ENCODE measurements at places on chromosomes 4 and X. TPM values are rescaled to one million over a fixed set of nuclear protein-coding genes. Genes with fewer than 3 reads are reported as not detected.

The IL3RA gene
- total RNA-seq = not detected

The TMEM271 gene
- total RNA-seq = not detected

The TBX22 gene
- 0.27 TPM for total RNA-seq

The POLN gene
- 5.9 TPM for total RNA-seq

The BEND2 gene
- total RNA-seq = not detected

The STS gene
- total RNA-seq = 7.8 TPM

The ALB gene
- 13.8 TPM for total RNA-seq

The CFAP47 gene
- total RNA-seq = 1.5 TPM

The SSX4B gene
- total RNA-seq = not detected

The PAGE5 gene
- total RNA-seq = not detected

The ZNF182 gene
- total RNA-seq = 11.0 TPM

GRCh38 chr4:4693258-4693657 lies 151.4 kb upstream of the STX18 start:
- H3K27me3 ChIP-seq = no peaks in the 10 kb centered on the region
- no peak overlapping the region for H3K4me3 ChIP-seq
- H3K36me3 ChIP-seq = peaks cover 1% of the 10 kb centered on the region
- DNase-seq = no peak

DNA sequence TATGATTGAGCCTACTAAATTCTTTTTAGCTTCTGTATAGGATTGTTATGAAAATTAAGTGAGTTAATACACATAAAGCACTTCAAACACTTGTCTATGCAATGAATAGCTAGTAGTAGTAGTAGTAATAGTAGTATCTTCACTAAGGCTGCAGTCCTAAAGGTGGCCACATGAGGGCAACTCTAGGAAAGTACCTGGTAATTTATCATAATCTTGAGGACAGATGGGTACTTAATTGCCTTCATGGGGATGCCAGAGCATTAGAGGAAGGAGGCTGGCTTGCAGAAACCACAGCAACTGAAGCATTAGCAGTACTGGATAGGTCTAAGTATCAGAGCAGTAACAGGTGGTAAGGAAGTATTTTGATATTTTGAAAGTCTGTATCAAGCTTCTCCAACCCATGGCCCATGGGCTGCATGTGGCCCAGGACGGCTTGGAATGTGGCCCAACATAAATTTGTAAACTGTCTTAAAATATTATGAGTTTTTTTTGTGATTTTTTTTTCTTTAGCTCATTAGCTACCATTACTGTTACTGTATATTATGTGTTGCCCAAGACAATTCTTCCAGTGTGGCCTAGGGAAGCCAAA lies 17.3 kb downstream of the NIPAL1 start:
- H3K27me3 ChIP-seq = no peaks in the 10 kb centered on the region
- H3K27ac ChIP-seq = peak overlapping the region; percentile 54
- DNase-seq = no peak
- H3K4me3 ChIP-seq = no peak overlapping the region
- peaks cover 30% of the 10 kb centered on the region for H3K4me1 ChIP-seq

- no peak overlapping the region for H3K27ac ChIP-seq
- DNase-seq = no peak
- no peak overlapping the region for H3K4me3 ChIP-seq
- H3K36me3 ChIP-seq = no peaks in the 10 kb centered on the region
- H3K4me1 ChIP-seq = peaks cover 2% of the 10 kb centered on the region
Measured at GRCh38 chr4:152028131-152028530, 267.3 kb upstream of the GATB start.

DNA sequence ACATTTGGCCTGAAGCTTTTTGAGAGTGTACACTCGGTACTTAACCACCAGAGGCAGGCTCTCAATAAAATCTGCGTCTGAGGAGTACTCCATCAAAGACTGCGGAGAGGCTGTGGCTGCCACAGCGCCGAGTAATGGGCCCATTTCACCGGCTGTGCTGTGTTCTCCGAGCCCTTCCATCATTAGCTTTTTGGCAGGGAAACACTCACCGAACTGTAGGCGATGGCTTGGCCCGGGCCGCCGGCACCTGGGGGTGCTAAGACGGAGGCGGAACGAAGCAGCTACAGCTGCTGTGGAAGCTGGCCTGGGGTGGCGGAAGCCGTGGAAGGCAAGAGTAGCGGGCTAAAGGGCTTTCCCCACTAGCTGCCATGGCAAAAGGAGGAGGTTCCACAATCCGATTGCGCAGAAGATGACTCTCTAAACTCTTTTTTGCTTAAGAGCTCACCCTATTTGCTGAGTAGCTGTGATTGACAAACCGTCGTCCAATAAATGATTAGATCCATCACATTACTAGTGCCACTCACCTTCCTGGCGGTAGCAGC lies 48.5 kb upstream of the PABPC1L2A start:
- H3K4me3 ChIP-seq = peak overlapping the region; percentile 73
- peaks cover 3% of the 10 kb centered on the region for H3K36me3 ChIP-seq
- no peak for DNase-seq
- no peak overlapping the region for H3K27ac ChIP-seq
- H3K27me3 ChIP-seq = no peaks in the 10 kb centered on the region

DNA sequence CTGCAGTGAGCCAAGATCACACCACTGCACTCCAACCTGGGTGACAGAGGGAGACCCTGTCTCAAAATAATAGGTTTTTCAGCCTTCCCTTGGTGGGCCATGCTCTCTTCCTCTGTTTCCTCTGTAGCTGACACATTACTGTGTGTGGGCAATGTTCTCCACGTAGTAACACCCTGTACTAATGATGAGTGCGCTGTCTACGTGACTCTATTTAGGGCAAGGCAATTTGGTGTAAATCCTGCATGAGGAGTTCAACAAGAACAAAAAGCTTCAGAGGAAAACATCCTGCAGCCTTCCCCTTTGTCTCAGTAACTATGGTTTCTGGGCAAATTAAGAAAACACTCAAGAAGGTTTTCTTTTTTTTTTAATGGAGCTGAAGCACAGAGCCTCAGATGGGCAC lies 24.4 kb upstream of the JAKMIP1 start:
- no peak for DNase-seq
- no peaks in the 10 kb centered on the region for H3K36me3 ChIP-seq
- H3K27me3 ChIP-seq = peaks cover 41% of the 10 kb centered on the region
- H3K27ac ChIP-seq = no peak overlapping the region
- no peak overlapping the region for H3K4me3 ChIP-seq
- H3K4me1 ChIP-seq = peaks cover 3% of the 10 kb centered on the region

DNA sequence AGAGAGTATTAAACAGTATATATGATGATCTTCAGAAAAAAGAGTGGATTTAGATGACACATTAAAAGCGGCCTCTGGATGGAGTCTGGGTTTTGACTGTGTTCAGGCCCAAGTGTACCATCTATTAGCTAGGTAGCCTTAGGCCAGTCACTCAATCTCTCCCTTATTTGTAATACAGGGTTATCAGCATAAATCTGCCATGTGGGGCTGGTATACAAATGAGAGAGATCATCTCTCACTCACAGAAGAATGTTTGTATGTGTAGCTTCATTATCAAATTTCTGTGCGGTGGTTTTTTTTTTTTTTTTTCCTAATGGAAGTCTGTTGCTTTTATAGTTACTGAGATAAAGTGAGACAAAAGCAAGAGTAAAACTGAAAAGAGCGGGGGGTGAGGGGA lies 12.7 kb downstream of the SLC2A9 start:
- H3K4me1 ChIP-seq = peaks cover 14% of the 10 kb centered on the region
- H3K27me3 ChIP-seq = no peaks in the 10 kb centered on the region
- no peak for DNase-seq
- H3K27ac ChIP-seq = no peak overlapping the region

DNA sequence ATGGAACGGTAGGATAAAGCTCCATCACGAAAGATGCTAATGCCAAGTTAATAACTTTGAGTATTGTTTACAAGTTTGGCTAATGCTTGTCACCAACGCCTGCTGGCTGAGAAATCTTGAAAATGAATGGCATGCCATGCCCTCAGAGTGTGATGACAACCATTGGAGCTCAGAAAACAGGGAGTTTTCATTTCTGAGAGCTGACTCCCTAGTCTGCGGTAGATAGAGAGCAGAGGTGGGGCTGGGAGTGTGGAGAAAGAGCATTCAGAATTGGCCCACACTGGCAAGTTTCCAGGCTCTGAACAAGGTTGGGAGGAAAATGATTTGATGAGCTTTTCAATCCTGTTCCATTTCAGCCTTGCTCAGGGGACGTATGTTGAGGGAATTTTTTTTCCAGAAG lies 183.9 kb downstream of the CPEB2 start:
- H3K4me3 ChIP-seq = no peak overlapping the region
- DNase-seq = no peak
- no peak overlapping the region for H3K27ac ChIP-seq
- H3K4me1 ChIP-seq = no peaks in the 10 kb centered on the region
- no peaks in the 10 kb centered on the region for H3K36me3 ChIP-seq

DNA sequence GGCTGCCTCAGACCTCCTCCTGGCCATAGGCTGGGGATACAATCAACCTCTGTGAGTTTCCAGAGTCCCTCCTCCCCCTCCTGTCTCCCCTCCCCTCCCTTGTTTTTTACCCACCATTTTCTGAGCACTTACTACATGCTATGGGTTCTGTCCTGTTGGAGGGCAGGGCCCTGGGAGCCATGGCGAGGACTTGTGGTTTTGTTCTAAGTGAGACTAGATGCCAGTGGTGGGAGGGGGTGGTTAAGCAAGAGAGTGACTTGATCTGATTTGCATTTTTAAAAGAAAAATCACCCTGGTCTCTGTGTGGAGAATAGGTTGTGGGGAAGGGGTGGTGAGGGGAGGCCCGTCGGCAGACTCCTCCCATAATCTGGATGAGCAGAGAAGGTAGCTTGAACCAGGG lies 39.5 kb downstream of the EFNB1 start:
- H3K27me3 ChIP-seq = peaks cover 4% of the 10 kb centered on the region
- H3K36me3 ChIP-seq = no peaks in the 10 kb centered on the region
- no peak overlapping the region for H3K27ac ChIP-seq
- peaks cover 9% of the 10 kb centered on the region for H3K4me1 ChIP-seq

- H3K27me3 ChIP-seq = no peaks in the 10 kb centered on the region
- DNase-seq = no peak
- no peak overlapping the region for H3K27ac ChIP-seq
- no peaks in the 10 kb centered on the region for H3K36me3 ChIP-seq
- H3K4me3 ChIP-seq = no peak overlapping the region
Measured at GRCh38 chrX:136708348-136708747, 60.4 kb downstream of the CD40LG start.

DNA sequence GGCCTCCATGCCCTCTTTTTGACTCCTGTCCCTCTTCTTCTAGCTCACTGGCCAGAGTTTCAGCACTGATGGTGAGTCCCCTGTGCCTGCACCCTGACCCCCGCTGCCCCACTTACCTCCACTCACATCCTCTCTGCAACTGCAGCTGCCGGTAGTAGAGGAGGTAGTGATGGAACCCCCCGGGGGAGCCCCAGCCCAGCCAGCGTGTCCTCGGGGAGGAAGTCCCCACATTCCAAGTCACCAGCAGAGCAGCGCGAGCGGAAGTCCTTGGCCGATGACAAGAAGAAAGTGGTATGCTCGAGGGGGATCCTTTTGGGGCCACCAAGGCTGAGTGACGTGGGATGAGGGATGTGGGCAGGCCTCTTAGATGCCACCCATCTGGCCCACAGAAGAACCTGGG lies 5.8 kb downstream of the ARAF start:
- no peak overlapping the region for H3K4me3 ChIP-seq
- H3K27me3 ChIP-seq = no peaks in the 10 kb centered on the region
- DNase-seq = no peak

- H3K36me3 ChIP-seq = no peaks in the 10 kb centered on the region
- H3K4me3 ChIP-seq = no peak overlapping the region
- H3K27ac ChIP-seq = no peak overlapping the region
- DNase-seq = no peak
- H3K4me1 ChIP-seq = peaks cover 24% of the 10 kb centered on the region
Measured at GRCh38 chr4:77153006-77153405, 4.0 kb upstream of the CCNG2 start.

GRCh38 chr4:120754590-120754989 lies 167.9 kb downstream of the PRDM5 start:
- no peak for DNase-seq
- no peaks in the 10 kb centered on the region for H3K4me1 ChIP-seq
- no peak overlapping the region for H3K27ac ChIP-seq
- peaks cover 16% of the 10 kb centered on the region for H3K36me3 ChIP-seq

DNA sequence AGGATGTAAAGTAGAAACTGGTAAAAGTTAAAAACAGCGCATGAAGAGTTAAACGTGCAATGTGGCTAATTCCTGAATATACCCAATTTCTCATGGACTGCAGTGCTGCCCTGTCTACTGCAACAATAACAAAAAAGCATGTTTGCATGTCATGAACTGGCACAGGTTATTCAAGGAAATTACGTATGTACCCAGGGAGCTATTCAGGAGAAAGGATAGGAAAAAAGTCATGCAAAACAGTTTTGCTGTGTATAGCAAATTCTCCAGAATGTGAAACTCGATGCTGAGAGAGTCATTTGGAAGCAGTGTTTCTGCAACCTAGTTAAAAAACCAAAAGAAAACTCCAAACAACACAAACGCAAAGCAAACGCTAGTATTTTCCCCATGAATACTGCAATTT lies 381.5 kb upstream of the PRKX start:
- no peaks in the 10 kb centered on the region for H3K4me1 ChIP-seq
- no peaks in the 10 kb centered on the region for H3K36me3 ChIP-seq
- no peak for DNase-seq
- H3K27me3 ChIP-seq = no peaks in the 10 kb centered on the region
- no peak overlapping the region for H3K27ac ChIP-seq

- H3K27me3 ChIP-seq = peaks cover 40% of the 10 kb centered on the region
- no peak overlapping the region for H3K4me3 ChIP-seq
Measured at GRCh38 chr4:7201420-7202305, 9.3 kb downstream of the SORCS2 start.

GRCh38 chrX:57134702-57135101 lies 2.5 kb downstream of the SPIN2A start:
- peaks cover 9% of the 10 kb centered on the region for H3K36me3 ChIP-seq
- H3K4me3 ChIP-seq = no peak overlapping the region
- no peak for DNase-seq
- H3K27me3 ChIP-seq = no peaks in the 10 kb centered on the region

DNA sequence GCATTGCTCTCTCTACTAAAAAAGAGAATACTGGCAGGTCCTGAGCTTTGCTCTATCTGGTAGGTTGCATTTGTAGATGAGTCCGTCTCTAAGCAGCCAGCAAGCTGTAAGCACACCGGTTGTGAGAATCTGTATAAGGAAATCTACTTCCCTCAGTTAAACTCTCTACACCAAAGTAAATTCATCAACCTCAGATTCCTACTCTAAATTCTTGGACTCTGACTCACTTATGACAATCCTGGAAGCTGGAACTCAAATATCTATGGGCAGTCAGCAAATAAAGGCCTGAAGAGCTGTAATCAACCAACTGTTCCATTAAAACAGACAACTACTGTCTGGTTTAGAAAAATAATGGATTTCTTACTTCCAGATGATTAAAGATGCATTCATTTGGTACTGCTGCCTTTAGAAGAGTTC lies 37.9 kb downstream of the FAT1 start:
- no peak overlapping the region for H3K4me3 ChIP-seq
- H3K27ac ChIP-seq = peak overlapping the region; percentile 91
- no peak for DNase-seq
- no peaks in the 10 kb centered on the region for H3K27me3 ChIP-seq
- H3K4me1 ChIP-seq = peaks cover 78% of the 10 kb centered on the region
- peaks cover 5% of the 10 kb centered on the region for H3K36me3 ChIP-seq
